Kidney (tissue), 22 donors: ENCODE measurements at places on chromosomes 5 and 9. TPM values are rescaled to one million over a fixed set of nuclear protein-coding genes. Genes with fewer than 3 reads are reported as not detected.
A peak's percentile ranks its signal among the peaks of the same experiment; 100 is the strongest.

DNA sequence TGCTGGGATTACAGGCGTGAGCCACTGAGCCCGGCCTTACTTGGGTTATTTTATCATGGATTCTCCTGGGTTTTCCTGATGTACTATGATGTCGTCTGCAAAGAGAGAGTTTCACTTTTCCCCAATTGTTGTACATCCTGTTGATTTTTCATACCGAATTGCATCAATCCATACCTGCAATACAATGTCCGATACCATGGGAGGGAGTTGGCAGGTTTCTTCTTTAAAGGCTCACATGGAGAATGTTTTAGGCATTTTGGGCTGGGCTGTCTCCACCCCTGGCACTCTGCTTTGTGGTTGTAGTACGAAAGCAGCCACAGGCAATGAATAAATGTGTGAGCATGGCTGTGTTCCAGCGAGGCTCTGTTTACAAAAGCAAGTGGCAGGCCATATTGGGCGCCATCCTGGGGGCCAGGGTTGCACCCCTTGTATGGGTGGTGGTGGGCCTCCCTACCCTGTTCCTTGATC is 35.1 kb upstream of the EXOC3 start:
- DNase-seq = no peak

- DNase-seq = no peak
Observed at GRCh38 chr9:37383876-37384746, 38.4 kb upstream of the GRHPR start.

GRCh38 chr5:96278981-96279380 is 154.1 kb downstream of the PCSK1 start:
- no peak for DNase-seq

GRCh38 chr5:17412760-17413671 is 85.0 kb upstream of the TAF11L2 start:
- DNase-seq = peak; percentile 45

- DNase-seq = no peak
Observed at GRCh38 chr5:141521244-141521781, 32.4 kb downstream of the PCDHGC5 start.

- DNase-seq = no peak
Observed at GRCh38 chr9:83239747-83240146, 176.8 kb upstream of the RASEF start.

- no peak for DNase-seq
Observed at GRCh38 chr5:136006761-136007251, 22.0 kb upstream of the TGFBI start.

DNA sequence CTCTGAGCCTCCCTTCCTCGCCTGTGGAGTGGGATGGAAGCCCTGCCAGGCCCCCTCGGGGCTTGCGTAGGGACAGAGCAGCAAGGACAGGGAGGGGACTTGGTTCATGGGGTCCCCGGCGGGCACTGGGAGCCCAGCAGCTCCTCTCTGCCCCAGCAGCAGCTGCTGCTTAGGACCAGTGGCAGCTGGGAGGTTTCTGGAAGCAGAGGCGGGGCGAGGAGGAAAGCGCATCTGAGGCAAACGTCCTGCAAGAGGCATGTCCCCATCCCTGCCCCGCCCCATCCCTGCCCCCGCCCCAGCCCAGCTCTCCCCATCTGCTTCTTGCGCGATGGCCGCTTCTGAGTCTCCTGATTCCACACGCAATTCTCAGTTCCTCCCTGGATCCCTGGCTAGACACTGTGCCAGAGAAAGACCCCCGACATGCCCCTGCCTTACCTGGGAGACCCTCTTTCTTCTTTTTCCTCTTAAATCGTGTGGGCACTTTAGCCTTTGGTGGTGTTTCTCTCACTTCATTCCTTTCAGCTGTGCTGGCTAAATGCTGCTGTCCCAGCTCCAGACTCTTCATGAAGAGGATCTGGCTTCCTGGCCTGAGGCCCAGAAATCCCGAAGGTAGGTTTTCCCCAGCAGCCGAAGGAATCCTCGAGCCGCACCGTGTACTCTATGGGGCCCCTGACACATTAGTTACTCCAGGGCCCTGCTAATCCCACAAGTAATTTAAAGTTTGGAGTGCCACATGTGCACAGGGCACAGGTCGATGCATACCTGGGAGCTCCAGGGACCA is 4.4 kb upstream of the OR2S2 start:
- no peak for DNase-seq

GRCh38 chr5:139689631-139690063 is 41.5 kb downstream of the CXXC5 start:
- DNase-seq = no peak

GRCh38 chr5:102595332-102595731 is 96.5 kb upstream of the SLCO6A1 start:
- no peak for DNase-seq

- no peak for DNase-seq
Observed at GRCh38 chr5:147666419-147666818, 116.1 kb downstream of the JAKMIP2 start.

DNA sequence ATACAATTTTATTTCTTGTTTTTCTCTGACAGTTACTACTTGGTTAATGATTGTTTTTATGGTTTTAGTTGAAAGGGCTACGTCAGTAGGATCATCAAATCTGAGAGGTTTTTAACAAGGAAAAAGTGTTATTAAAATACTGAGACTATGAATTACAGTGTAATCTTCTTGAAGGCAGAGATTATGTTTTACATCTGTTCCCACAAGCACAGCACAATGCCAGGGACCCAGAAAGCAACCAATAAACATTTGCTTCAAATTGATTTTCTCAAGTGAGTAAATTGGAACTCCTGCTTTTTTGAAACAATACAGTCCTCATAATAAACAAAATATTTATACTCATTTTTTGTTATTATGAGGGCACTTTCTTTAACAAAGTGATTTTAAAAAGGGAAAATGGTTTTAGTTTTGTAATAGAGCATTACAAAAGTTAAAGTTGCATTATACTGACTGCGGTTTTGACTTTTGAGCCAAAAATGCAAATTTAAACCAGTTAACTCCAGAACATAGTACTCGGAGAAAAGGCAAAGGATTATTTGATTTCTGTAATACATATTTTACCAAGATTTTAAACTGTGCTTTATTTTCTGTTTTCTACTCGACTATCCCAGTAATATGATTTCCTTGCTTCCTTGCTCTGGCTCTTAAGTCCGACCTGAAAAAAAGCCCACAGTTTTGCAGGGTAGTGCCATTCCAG is 176.9 kb downstream of the GDNF start:
- DNase-seq = no peak

DNA sequence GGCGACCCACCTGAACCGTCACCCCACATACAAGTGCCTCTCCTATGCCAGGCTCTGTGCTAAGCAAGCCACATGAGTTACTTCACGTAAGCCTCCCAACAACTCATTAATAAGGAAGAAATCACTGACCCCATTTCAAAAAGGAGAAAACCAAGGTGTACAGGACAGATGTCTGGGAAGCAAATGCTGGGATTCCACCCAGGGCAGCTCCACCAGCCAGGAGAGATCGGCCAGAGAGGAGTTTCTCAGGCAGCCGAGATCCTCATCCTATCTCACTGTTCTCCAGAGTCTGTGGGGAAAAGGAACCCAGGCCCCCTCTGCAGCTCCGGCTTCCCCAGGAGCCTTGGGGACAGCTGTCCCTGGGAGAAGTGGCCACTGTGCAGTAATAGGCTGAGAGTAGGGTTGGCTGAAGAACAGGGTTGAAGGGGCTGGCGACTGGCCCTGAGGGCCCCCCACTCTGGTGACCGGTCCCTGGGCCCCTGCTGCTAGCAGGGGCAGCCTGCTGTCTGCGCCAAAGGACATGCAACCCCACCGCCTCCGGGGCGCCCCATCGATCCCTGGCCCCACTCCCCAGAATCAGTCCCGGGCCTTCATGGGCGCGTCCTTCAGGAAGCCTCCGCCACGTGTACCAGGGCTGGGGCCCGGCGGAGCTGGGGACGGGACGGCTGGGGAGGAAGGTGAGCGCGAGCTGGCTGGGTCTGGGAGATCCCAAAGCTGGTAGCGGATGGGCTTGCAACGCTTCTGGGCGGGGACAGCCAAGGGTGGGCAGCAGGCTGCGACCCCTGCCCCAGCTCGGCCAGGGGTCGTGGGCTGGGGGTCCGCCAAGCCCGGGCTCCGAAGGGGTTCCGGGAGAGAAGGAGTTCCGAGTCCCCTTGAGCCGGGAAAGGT is 44.1 kb upstream of the STXBP1 start:
- DNase-seq = no peak

GRCh38 chr5:170338933-170339779 is 41.6 kb upstream of the LCP2 start:
- DNase-seq = no peak

DNA sequence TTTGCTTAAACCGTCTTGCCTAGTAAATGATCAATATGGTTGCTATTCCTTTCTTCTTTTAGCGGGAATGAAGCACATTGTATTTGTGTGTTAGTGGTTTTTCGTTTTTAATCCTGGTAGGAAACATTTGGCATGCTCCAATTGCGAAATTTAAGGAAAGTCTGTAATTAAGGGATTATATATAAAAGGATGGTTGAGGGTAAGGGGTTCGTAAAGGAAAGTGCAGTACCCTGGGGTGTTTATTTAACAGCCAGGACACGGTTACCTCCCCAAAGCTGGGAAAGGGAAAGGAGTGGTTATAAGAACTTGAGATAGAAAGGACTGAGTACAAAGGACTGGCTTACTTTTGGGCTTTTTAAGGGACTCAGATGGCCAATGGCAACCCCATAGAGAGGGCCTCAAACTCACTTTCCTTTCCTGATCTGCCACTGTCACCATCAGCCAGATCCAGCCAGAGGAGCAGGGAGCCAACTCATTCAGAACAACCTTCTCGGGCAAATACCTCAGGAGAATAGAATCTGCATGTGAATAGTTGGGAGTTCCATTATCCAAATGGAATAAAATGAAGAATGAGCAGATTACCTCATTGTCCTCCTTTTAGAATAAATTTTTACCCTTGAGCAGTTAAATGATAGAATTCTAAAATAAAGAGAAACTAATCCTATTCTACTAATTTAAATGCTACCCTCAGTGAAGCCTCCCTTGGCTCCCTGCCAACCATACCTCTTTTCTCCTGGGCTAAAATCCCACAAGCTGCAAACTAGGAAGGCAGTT is 117.7 kb downstream of the SNCAIP start:
- no peak for DNase-seq

- DNase-seq = no peak
Observed at GRCh38 chr5:165286692-165287091, 1781.3 kb downstream of the MAT2B start.

DNA sequence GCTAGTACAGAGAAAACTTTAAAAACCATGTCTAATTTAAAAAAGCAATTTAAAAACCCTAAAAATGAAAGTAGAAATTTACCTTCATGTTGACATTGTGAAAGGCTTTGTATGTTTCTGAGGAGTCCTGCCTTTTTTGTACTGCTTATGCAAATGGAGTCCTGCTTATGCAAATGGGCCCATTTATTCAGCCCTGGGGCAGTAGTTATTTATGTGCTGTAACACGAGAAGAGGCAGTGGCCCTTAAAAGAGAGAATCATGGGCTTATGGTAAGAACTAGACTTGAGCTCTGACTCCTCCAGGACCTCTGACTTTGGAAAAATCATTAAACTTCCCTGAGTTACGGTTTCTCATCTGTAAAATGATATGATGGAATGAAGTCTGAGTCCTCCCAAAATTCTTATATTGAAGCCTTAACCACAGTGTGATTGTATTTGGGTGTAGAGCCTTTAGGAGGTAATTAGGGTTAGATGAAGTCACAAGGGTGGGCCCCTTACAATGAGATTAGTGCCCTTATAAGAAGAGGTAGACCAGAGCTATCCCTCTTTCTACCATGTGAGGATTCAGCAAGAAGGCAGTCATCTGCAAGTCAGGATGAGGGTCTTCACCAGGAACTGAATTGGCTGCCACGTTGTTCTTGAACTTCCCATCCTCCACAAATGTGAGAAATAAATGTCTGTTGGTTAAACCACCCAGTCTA is 447.8 kb upstream of the CD180 start:
- no peak for DNase-seq

- DNase-seq = no peak
Observed at GRCh38 chr5:100616981-100617380, 81.8 kb downstream of the FAM174A start.

Gene SNCB
- polyA plus RNA-seq = not detected

Gene SGCD
- polyA plus RNA-seq = 0.99 TPM

Gene RCL1
- polyA plus RNA-seq = 15.7 TPM

Gene PLAC8L1
- not detected for polyA plus RNA-seq

Gene ACSL6
- polyA plus RNA-seq = 2.1 TPM

Gene COL15A1
- polyA plus RNA-seq = 4.7 TPM

Gene SPINK13
- polyA plus RNA-seq = 0.43 TPM
